HepG2 (cell line): ENCODE measurements at places on chromosomes 6 and 20. TPM values are rescaled to one million over a fixed set of nuclear protein-coding genes. Genes with fewer than 3 reads are reported as not detected.

Gene METTL24
- not detected in 2 replicates for polyA plus RNA-seq

Gene HSPA1L
- 0.78 and 1.0 TPM in 2 replicates for polyA plus RNA-seq

Gene AGER
- 5.1 and 5.7 TPM in 2 replicates for polyA plus RNA-seq

Gene TMC2
- polyA plus RNA-seq: 0.03 TPM in 1 of 2 replicates, not detected in the other

Gene RBPJL
- polyA plus RNA-seq: not detected in 2 replicates

Gene C20orf144
- 0.16 TPM in 2 replicates for polyA plus RNA-seq

Gene ID4
- 0.05 and 0.20 TPM in 2 replicates for polyA plus RNA-seq

Gene TBX18
- not detected in 2 replicates for polyA plus RNA-seq

DNA sequence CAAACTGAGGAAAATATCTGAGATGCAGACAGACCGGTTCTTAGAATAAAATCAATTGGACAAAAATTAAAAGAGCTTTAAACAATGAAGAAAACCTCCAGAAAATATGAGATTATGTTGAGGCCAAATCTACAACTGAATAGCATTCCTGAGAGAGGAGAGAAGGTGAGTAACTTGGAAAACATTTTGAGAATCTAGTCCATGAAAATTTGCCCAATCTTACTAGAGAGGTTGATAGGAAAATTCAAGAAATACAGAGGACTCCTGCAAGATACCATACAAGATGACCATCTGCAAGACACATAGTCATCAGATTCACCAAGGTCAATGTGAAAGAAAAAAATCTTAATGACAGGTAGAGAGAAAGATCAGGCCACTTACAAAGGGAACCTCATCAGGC lies 437.7 kb upstream of the ADGRB3 start:
- no peak for DNase-seq

DNA sequence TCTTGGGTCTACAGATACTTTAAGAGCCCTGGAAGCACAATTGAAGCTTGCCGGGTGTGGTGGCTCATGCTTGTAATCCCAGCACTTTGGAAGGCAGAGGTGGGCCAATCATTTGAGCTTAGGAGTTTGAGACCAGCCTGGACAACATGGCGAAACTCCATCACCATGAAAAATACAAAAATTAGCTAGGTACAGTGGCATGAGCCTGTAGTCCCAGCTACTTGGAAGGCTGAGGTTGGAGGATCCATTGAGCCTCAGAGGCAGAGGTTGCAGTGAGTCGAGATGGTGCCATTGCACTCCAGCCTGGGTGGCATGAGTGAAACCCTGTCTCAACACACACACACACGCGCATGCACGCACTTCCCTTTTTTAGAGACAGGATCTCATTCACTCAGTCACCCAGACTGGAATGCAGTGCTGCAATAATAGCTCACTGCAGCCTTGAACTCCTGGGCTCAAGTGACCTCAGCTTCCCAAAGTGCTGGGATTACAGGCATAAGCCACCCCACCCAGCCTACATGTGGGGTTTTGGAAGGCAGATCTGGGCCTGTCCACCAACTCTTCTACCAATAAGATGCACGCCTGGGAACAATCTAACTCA lies 182.5 kb upstream of the JARID2 start:
- peak; percentile 31 for DNase-seq

DNA sequence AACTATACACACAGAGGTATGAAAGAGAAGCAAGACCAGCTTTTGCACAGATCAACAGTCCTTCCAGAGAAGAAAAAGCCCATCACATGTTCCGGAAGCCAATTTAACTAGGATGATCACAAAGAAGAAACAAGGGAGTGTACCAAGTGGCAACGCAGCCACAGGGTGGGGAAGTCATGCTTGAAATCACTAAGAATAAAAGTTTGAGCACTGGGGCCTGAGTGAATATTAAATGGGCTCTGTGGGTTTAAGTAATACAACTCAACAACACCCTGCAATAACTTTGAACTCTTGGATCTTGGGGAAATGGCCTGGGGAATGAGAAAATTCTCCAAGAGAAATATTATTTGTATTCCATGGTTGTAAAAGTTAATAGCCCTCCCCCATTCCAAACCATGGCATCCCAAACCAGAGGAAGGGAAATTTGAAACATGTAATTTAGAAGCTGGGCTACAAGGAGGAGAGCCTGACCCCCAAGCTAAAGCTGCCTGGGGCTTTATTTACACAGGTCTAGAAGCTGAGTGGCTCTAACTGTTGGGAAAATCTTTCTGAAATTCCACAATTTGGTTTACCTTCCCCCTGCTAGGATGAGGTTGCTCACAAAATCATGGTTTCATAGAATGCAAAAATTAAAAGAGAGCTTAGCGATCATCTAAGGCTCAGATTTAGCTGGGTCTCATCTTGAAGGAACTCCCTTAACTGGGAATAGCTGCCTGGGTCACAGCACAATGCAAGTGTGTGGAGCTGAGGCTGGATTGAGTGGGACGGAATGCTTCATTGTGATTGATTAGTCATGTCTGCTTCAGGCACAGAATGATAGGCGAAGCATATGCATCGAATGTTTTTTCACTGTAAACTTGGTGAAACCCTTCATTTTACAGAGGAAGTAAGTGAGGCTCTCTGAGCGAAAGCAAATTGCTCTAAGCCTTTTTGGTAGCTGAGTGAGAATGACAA lies 143.6 kb downstream of the BMP7 start:
- no peak for DNase-seq

GRCh38 chr20:50636601-50637540 lies 54.5 kb downstream of the RIPOR3 start:
- DNase-seq: peak; percentile 40

- no peak for DNase-seq
Observed at GRCh38 chr6:20814494-20814893, 280.2 kb downstream of the CDKAL1 start.

DNA sequence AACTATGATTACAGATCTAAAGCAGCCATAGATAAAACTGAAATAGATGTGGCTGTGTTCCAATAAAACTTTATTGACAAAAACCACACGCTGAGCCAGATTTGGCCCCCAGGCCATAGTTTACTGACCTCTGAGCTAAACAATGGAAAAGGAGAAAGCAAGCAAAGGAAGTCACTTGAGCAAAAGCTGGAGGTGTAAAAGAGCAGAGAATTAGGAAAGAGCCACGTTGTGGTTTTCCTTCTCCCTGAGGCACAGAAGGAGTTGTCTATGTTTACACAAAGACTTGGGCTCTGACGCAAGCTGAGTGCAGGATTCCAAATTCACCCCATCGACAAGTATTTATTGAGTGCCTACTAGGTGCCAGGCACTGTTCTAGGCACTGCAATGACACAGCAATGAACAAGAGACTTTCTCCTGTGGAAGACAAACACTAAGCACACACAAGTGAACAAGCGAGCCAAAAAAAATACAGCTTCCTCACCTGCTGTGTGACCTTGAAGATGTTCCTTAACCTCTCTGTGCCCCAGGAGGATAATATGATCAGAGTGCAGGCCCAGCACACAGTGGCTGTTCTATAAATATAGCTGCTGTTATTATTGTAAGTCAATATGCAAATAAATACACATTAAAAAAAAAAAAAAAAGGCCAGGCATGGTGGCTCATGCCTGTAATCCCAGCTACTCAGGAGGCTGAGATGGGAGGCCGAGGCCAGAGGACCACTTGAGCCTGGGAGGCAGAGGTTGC lies 75.4 kb upstream of the PTPN1 start:
- DNase-seq: peak; percentile 68

DNA sequence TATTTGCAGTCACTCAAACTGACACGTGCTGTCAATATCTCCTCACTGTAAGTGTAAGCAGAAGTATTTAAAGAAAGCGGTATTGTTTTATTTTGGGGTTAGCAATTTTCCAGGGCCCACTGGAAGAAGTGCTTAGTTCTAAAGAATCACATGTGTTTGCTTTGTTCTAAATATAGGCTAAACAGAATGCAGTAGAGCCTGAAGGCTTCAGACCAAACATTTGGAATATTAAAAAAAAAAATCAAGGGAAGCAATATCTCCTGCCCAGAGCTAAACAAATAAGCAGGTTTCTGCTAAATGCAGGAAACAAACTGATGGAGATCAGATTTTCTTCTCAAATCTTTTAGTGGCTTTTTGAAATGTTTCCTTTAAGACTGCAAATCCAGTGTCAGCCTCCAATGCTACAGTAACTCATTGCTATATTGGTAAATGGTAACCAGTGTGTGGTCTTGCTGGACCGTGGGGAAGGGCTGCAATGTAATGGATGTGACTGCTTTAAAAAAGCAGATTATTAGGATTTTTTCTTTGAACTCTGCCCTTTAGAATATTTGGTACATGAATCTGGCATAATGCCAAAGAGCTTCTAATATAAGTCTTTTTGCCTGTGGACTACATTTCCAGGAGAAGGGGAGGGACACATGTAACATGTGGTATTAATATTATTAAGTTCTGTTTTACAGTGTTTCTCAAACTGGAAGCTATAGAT lies 317.1 kb upstream of the FERMT1 start:
- no peak for DNase-seq

GRCh38 chr6:48135323-48136084 lies 24.5 kb upstream of the PTCHD4 start:
- no peak for DNase-seq

GRCh38 chr20:39631557-39631956 lies 669.4 kb downstream of the DHX35 start:
- no peak for DNase-seq

DNA sequence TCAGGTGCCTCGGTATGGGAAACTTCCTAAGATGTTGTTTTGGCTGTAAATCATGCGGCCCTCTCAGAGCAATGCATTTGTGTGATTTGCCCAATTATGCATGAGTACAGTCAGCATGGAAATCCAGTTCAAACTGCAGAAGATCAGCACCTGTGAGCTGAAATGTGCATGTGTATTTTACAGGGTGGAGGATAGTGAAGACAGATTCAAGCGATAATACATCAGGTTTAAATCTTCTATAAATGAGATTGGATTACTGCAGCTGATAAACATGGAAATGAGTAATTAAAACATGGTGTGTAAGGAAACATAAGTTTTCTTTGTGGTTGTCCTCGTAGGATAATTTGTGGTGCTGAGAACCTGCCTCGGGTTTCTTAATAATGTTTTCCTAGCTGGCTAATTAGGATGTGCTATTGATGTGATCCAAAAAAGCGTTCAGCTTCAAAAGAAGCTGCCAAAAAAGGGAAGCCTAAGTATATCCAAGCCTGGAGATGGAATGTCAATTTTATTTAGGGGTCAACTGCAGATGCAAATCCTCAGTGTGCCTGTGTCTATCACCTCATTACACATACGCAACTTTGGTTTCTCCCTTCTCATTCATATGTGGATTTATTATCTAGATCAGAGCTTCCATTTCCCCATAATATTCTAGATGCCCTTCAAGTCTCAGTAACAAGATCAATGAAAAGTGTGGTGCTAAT lies 117.1 kb upstream of the CCDC28A start:
- DNase-seq: no peak

GRCh38 chr6:16184129-16184528 lies 54.3 kb upstream of the GMPR start:
- DNase-seq: peak; percentile 42

DNA sequence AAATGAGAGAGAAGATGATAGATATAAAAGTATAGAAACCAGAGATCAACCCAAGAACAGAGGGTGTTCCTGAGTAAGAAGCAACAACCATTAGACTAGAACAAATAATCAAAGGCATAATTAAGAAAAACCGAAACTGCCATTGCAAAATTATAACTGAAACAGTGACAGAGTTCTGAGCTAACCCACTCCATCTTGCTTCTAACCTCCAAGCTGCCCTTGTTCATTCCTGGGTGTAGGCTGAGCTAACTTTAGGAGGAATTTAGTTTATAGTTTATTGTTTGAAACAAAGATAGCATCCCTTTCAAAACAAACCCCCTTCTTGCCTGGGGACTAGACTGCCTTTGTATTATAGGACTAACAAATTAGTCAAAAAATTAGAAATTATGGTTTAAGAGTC lies 56.1 kb upstream of the PRND start:
- no peak for DNase-seq

DNA sequence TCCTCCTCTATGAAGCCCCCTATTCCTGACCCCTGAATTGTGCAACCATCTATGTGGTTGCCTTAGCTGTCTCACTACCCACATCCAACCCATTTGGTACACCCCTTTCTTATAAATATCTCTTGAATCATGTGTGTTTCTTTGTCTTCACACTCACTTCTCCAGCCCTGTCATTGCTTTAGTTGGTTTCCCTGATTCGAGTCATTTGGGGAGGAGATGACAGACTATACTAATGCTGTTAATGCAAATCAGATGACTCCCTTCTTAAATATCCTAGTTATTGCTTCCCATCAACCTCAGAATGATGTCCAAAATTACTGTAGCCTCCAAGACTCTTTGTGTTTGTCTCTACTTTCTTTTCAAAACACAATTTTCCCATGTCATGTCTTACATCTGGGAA lies 23.0 kb downstream of the SLC35D3 start:
- no peak for DNase-seq

DNA sequence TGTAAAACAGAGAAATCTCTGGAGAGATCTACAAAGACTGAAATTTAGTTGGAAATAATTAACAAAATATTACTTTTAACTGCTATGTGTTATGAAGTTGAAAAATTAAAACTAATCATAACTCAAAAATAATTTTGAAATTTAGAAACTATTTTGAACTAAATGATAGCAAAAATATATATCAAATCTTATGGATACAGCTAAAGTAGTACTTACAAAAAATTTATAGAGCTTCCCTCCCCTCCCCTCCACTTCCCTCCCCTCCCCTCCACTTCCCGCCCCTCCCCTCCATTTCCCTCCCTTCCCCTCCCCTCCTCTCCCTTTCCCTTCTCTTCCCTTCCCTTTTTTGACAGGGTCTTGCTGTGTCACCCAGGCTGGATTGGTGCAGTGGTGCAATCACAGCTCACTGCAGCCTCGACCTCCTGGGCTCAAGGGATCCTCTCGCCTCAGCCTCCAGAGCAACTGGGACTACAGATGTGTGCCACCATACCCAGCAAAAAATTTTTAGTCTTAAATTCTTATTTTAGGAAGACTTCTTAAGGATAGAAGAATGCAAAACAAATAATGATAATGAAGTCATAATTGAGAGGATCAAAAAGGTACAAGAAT lies 87.2 kb upstream of the RGS17 start:
- DNase-seq: no peak

- DNase-seq: no peak
Observed at GRCh38 chr6:40473026-40473425, 114.1 kb downstream of the LRFN2 start.

DNA sequence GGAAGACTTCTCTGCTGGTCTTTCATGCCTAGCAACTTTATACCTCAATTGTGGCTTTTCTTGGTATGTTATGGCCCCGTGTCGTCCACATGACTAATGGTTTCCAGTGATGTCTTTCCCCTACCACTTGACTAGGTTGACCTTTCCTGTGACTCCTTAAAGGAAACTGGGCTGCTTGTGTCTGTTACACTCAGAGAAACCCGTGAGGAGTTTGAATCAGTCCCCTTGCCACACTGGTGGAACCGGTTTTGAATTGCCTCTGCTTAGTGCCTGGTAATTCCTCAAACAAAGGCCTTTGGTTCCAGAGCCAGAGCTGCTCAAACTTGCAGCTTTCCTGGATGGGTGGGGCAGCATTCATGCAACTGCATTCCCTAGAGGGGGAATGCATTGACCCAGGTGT lies 21.9 kb downstream of the ECT2L start:
- no peak for DNase-seq

DNA sequence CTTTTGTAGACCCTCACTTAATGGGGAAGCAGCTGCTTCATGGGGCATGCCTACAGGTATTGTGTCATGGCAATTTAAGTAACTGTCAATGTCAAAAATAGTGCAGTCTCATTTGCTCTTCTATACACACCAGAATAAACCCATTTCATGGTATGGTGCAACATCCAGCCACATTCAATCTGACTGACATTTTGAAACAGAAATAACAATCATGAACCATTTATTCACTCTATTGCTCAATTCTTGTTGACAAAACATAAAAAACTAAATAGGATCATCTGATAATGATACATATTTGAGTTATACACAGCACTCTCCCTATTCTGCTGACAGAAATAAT lies 122.9 kb downstream of the MAP7 start:
- no peak for DNase-seq

- no peak for DNase-seq
Observed at GRCh38 chr6:75024828-75025227, 181.0 kb downstream of the COL12A1 start.
